ENCODE measurements at places on chromosomes 13 and 19. TPM values are rescaled to one million over a fixed set of nuclear protein-coding genes. Genes with fewer than 3 reads are reported as not detected.

DNA sequence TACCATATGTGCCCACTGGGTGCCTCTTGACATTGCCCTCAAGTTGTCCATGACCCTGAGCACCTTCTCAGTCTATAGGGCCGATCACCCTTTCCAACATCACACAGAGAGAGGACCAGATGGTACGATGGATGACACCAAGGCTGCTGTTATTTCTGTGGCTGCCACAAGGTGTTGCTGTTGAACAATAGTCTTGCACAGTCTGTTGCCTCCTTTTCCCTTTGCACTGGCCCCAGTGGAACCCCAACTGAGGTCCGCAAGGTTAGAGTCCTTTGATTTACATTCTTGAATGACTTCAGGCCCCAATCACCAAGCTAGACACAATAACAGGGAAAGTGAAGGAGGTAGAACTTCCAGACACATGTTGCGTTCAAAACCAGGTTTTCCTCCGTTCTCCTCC, 52.0 kb downstream of the TINCR start:
- DNase-seq, result no peak

GRCh38 chr19:52601025-52601973, 31.2 kb downstream of the ZNF701 start:
- peak; percentile 88 for DNase-seq

DNA sequence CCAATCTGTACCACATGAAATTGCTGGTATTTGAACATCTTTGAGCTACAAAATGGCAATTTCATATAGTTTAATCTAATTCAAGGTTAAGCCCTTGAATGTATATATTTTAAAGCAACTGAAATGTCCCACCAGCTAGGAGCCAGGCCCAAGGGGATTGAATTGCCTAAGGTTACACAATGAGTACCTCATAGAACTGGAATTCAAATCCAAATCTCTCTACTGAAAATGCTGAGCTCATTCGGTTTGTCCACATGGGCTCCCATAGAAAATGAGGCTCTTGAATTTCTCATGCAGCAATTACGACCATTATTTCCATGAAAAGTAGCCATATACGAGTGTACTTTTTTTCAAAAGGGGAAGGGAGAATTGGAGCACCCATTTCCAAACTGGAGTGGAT, 31.5 kb upstream of the FNDC3A start:
- no peak for DNase-seq

GRCh38 chr19:28963486-28964250, 249.3 kb downstream of the UQCRFS1 start:
- no peak for DNase-seq

DNA sequence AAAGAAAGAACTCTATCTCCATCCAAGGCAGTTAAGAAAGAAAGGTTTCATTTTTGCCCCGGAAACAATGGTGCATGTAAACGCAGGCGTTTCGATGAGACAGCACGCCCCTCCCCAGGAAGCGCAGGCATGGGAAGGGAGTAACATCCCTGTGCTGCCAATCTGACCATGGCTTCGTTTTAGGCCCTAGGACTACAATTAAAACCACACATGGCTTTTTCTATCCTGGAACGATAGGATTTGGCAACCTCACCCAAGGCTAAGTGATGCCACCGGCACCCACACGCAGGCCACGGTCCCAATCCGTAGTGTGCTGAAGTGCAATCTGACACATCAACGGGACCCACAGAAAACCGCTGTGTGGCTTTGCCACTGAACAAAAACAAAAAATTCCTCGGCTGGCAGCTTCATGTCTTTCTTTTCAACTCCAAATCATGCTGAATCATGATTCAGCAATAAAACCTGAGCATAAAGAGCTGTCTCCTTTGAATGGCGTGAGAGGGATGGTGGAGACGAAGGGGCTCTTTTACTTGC, 24.2 kb downstream of the RANBP3 start:
- peak; percentile 55 for DNase-seq

DNA sequence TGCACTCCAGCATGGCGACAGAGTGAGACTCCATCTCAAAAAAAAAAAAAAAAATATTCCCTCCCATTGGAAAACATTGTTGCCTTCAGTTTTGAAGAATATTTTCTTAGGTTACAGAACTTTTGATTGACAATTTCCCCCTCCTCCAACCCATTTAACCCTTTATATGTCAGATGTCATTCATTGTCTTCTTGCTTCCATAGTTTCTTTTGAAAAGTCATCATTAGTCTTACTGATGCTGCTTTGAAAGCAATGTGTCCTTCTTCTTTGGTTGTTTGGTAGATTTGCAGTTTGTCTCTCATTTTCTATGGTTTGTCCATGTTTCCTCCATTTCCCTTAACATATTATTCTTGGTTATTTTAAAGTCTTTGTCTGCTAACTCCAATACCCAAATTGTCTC, 25.4 kb downstream of the ZNF558 start:
- no peak for DNase-seq

- no peak for DNase-seq
Measured at GRCh38 chr13:57734306-57734705, 102.8 kb downstream of the PCDH17 start.

GRCh38 chr13:39385621-39386231, 217.3 kb downstream of the LHFPL6 start:
- peak; percentile 92 for DNase-seq

DNA sequence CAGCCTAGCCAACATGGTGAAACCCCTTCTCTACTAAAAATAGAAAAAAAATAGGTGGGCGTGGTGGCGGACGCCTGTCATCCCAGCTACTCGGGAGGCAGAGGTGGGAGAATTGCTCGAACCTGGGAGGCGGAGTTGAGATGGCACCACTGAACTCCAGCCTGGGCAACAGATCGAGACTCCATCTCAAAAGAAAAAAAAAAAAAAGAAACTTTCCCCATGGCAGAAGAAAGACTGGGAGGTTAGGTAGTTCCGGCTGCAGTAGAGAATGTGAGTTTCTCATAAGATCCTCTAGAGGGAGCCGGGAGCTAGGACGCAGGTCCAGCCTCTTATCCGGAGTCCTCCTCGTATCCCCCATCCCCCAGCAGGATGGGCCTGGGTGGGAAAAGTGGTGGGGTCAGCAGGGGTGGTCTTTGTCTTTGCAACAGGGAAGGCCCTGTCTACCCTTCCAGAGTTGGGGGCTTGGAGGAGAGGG, 13.2 kb upstream of the CREB3L3 start:
- DNase-seq, result peak; percentile 76

The CDK8 gene
- total RNA-seq, result 19.7 TPM

The CRB3 gene
- 0.17 TPM for total RNA-seq

The LONP1 gene
- 149 TPM for total RNA-seq

DNA sequence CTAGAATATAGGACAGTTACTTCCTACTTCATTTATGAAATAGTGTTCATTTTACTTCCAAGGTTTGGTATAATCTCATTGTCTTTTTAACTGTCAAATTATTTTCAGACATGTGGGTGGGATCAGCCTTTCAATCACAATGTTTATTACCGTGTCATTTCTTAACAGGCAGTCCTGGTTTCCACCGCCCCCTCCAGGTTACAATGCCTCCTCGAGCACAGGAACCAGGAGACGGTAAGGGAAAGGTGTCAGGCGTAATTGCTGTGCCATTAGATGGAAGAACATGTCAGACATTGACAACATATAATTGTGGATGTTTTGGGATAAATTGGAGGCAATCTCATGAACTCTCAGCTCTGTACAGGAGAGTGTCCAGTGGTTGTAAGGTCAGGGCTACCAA, 36.5 kb downstream of the SCEL start:
- DNase-seq, result no peak

- peak; percentile 95 for DNase-seq
Measured at GRCh38 chr19:39428283-39429112, 7.3 kb downstream of the RPS16 start.
